ENCODE measurements at places on chromosomes 16 and 17. TPM values are rescaled to one million over a fixed set of nuclear protein-coding genes. Genes with fewer than 3 reads are reported as not detected.

The CCDC40 gene
- not detected for total RNA-seq

DNA sequence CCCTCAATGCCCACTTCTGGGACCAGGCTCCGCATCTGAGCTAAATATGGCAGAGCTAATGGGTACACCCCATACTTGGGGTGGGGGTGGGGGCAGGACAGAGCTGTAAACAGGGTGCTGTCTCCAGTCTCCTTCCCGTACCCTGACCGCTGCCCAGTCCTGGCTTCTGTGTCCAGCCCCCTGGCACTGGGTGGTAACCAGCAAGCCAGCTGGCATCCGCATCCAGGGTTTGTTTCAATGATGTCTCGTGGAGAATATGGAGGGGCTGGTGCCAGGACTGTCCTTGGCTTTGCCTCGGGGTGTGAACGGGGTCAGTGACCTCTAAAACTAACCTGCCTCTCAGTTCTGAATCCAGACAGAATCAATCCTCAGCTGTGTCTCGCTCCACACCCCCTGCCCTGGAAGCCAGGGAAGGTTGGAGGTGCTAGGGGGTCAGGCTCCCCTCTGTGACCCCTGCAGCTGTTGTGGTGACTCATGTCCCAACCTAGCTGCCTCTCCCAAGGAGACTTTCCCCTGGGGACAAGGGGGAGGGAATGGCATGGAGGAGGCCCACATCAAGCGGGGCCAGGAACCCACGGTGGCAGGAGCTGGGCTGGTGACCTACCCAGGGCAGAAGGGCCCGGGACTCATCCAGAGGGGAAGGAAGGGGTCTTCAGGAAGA lies 1.5 kb upstream of the PNMT start:
- no peak for DNase-seq

The PPP1R9B gene
- 41.0 TPM for total RNA-seq

The TP53TG3F gene
- not detected for total RNA-seq

DNA sequence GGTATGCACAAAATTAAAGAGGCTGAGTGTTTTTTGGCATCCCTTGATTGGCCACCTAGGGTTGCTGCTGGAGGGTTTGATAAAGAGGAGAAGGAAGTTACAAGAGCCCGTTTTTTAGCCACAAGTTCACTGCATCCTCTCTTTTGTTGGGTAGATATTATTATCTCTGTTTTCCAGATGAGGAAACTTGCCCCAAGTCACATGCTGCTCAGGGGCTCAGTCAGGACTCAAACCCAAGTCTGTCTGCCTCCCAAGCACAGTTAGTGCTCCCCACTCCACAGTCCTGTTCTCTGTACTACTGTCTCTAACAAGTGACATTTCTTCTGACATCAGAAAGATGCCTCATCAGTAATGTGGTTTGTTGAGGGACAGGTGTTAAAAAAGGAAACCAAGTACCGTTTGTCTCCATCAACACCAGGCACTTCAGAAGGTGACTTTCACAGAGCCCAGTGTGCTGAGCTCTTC lies 1.4 kb downstream of the NT5M start:
- peak; percentile 63 for DNase-seq

- no peak for DNase-seq
Measured at GRCh38 chr17:40015005-40015997, at the start of gene CSF3. Gene CSF3 (plus strand): TSS chr17:40015440. CDS start chr17:40015475, 35 bp downstream.

- no peak for DNase-seq
Measured at GRCh38 chr17:62093188-62094155, 28.4 kb upstream of the MED13 start.

The P4HB gene
- total RNA-seq = 263 TPM

GRCh38 chr17:64492481-64493109 lies 4.3 kb downstream of the POLG2 start:
- DNase-seq = peak; percentile 84

The NOTUM gene
- not detected for total RNA-seq

DNA sequence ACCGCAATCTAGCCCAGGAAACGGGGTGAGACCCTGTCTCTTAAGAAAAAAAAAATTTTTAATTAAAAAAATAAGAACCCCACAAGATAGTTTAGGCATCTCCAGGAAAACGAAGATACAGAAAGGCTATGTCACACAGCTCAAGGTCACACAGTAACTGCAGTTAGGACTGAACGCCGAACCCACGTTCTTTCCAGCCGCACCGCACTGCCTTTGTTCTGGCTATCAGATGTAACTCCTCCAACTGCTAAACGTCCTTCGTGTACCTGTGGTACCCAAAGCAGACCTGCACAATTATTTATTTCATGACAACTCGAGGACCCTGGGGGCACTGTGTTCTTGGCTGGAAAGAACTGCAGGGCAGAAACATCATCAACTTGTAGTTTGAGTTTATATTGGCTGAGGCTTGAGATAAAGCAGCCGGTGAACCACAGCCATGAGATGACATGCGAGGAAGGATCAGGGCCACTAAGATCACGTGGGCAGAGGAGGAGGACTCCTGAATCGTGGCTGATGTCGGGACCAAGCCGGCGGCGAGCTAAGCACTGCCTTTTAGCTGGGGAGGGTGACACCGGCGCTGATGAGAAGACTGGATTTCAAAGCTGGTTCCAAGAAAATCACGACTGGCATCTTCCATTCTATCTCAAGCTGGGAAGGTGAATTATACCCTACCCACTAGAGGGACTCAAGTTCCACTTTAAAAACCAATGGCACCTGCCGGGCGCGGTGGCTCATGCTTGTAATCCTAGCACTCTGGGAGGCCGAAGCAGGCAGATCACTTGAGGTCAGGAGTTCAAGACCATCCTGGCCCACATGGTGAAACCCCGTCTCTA lies 20.7 kb upstream of the MNT start:
- DNase-seq = peak; percentile 58

The ZP2 gene
- total RNA-seq = not detected

- DNase-seq = no peak
Measured at GRCh38 chr17:5672141-5672540, 87.8 kb upstream of the NLRP1 start.

The VTN gene
- total RNA-seq = not detected

DNA sequence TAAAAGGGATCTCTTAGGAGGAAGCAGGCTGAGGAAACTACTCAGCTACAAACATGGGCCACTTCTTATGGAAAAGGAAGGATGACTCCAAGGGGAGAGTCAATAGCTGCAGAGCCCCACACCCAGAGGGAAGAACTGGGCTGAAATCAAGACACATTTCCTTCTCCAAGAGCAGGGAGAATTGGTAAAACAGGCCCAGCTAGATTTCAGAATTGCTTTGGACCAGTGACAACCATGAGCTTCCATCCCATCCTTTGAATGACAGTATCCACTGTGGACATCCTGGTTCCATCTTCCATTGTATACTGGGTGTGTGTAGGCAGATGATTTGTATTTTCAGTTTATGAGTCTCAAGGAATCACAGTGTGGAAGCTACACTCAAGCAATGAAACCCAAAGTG lies 267.5 kb downstream of the IRF8 start:
- DNase-seq = no peak

- no peak for DNase-seq
Measured at GRCh38 chr16:66682271-66682670, 14.3 kb downstream of the CMTM4 start.

DNA sequence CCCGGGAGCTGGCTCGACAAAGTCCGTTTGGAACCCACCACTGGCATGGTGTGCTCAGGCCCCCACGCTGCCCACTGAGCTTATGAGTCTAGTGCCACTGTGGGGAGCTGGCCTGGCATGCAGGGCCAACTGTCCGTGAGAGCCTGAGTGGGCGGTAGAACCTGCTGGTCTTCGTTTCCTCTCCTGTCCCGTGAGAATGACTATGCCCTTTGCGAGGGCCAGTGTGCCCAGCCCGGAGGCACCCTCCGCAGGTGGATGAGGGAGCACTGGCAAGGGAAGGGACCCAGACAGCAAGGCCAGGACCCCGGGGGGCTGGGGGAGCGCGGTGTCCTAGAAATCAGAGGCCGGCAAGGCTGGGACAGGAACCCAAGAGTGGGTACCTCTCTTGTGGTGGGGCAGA lies 3.2 kb downstream of the BAIAP3 start:
- DNase-seq = no peak

DNA sequence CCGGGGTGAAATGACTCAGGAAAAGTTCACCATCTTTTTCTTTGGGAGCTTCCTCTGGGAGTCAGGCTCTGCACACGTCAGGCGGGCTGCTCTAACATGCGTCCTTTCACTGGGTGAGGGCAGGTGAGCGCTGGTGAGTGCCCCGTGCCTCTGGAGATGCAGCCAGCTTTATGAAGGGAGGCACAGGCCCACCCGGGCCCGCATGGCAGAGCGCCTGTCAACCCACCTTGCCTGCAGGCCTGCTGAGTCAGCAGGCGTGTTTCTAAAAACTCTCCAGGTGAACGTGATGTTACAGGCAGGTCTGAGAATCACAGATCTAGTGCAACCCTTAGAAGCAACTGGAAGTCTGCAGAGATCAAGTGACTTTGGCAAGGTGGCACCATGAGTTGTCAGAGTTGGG lies 18.4 kb downstream of the MAP1LC3B start:
- no peak for DNase-seq

The LCAT gene
- total RNA-seq = 1.1 TPM

DNA sequence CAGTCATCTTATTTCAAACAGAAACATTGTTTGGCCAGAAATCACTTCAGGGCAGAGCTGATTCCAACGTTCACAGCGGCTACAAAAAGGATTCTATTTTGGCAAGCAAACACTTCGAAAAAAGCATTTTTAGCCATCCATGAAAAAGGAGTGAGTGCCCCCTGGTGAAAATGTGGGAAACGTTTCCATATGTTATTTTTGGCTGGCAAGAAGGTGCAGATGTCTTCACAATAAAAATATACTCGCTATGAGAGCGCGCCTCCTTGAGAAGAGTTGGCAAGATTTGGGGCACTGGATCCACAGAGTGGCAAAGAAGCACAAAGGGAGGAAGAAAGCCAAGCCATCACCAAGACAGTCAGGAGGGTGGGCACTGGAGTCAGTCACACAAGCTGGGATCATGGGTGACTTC lies 191.1 kb downstream of the CHD9NB start:
- DNase-seq = no peak

DNA sequence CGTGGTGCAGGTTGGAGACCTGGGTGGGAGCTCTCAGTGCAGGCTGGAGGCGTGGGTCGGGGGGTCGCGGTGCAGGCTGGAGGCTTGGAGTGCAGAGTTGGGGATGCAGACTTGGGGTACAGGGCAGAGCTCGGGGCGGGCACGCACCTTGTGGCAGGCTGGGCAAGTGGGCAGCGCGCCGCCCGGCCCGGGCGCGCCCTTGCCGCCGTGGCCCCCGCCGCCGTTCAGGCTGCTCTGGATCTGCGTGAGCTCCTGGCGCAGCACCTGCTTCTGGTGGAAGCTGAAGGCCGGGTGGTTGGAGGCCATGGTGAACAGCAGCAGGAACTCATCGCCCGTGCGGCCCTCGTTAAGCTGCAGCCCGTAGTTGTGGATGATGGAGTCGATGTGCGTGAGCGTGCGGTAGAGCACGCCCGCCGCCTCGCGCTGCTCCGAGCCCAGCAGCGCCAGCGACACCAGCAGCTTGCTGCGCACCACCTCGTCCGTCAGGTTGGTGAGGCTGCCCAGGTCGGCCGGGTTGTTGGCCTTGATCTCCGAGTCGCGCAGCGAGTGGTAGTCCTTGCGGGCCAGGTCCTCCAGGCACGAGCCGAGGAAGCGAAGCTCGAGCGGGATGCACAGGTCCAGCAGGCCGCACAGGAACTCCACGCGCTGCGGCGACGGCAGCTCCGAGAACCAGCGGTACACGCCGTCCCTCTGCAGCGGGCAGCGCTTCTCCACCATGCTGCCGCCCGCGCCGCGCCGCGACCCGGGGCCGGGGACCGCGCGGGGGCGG lies 1.1 kb downstream of the ZCCHC14 start:
- no peak for DNase-seq

DNA sequence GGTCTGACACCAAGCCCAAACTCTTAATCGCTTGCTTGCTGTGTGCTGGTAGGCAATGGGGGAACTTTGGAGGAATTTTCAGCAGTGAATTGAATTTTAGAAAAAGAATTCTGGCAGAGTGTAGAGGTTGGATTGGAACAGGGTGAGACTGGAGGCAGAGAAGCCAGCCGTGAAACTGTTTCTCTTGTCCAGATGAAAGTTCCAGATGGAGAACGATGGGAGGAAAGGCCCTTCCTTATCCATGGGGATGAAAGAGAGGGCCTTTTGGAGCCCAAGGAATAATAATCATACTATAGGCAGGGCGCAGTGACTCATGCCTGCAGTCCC lies 26.0 kb downstream of the NEUROD2 start:
- no peak for DNase-seq

The CLDN7 gene
- total RNA-seq = not detected

DNA sequence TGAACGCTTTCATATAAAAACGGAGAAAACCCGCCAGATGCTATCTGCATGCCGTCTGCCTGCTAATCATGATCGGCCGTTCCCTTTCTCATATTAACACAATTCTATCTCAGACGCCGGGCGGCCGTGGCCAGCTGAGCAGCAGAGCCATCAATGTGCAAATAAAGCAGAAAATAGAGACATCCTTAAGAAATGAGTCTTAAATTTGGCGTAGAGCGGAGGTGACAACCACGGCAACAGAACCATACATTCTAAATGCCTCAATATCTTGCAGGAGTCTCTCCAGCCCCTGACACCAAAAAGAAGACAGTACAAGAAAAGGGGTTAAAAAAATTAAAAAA lies 2.7 kb upstream of the IRX5 start:
- peak; percentile 50 for DNase-seq

DNA sequence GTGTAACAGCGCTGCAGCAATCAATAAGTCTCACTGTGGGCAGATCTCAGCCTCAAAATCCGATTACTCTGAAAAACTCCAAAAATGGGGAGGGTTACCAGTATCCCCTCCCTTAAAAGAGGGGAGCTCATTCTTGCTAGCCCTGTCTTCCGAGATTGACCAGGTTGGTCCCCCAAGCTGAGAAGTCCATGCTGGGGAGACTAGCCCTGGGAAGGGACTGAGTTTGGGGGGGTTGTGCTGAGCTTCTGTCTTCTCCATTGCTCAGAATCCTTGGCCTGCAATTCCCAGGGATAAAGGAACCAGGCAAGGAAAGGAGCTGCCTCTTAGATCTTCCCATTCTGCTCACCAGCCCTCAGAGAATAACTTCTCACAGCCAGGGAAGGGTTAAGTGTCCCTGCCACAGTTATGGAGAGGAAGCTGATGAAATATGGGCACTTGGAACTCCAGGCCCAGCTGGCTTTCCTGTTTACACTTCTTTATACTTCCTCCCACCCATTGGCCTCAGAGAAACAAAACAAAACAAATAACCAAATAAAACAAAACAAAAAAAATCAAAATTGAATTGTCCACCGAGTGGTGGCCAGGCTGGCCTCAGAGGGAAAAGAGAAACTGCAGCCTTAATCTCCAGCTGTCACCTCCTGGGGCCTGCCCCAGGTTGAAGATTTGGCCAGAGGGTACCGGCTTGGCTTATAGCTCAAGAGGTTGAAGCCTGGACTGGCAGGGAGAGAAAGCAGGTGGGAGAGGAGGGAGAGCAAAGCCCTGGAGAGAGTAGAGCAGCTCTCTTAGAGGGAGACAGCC lies 2.6 kb downstream of the HOXB3 start:
- no peak for DNase-seq

The ETV4 gene
- total RNA-seq = 55.5 TPM

GRCh38 chr17:47983492-47984223 lies 12.7 kb downstream of the CDK5RAP3 start:
- no peak for DNase-seq

DNA sequence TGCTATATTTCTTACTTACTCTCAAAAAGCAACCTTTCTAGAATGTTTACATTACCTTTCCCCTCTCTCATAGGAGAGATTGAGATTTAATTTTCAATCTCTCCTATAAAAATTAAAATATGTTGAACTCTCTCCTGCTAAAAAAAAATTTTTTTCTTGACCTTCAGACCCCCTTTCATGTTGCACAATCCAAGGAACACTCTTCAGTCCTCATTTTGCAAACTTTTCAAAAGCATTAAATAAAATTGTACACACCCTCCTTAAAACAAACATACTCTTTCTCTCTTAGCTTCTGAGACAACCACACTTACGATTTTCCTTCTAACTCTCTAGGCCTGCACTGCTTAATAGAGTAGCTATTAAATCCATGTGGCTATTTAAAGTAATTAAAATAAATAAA lies 8.6 kb upstream of the ABCA6 start:
- DNase-seq = no peak

The LRRC46 gene
- total RNA-seq = 2.8 TPM

All from Karpas-422 (cell line).